ENCODE measurements at places on chromosomes 5 and 9. TPM values are rescaled to one million over a fixed set of nuclear protein-coding genes. Genes with fewer than 3 reads are reported as not detected.

Gene DIRAS2
- polyA plus RNA-seq = not detected

Gene THBS4
- 0.23 TPM for polyA plus RNA-seq

- DNase-seq = peak; percentile 30
Measured at GRCh38 chr5:73388306-73388684, 60.3 kb downstream of the FOXD1 start.

Gene CYSRT1
- polyA plus RNA-seq = 2.7 TPM

GRCh38 chr5:180323941-180324600 is 29.1 kb downstream of the GFPT2 start:
- peak; percentile 35 for DNase-seq

DNA sequence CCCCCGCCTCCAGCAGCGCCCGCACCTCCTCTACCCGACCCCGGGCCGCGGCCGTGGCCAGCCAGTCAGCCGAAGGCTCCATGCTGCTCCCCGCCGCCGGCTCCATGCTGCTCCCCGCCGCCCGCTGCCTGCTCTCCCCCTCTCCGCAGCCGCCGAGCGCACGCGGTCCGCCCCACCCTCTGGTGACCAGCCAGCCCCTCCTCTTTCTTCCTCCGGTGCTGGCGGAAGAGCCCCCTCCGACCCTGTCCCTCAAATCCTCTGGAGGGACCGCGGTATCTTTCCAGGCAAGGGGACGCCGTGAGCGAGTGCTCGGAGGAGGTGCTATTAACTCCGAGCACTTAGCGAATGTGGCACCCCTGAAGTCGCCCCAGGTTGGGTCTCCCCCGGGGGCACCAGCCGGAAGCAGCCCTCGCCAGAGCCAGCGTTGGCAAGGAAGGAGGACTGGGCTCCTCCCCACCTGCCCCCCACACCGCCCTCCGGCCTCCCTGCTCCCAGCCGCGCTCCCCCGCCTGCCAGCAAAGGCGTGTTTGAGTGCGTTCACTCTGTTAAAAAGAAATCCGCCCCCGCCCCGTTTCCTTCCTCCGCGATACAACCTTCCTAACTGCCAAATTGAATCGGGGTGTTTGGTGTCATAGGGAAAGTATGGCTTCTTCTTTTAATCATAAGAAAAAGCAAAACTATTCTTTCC is 19.3 kb downstream of the CDKN2A start:
- DNase-seq = no peak

DNA sequence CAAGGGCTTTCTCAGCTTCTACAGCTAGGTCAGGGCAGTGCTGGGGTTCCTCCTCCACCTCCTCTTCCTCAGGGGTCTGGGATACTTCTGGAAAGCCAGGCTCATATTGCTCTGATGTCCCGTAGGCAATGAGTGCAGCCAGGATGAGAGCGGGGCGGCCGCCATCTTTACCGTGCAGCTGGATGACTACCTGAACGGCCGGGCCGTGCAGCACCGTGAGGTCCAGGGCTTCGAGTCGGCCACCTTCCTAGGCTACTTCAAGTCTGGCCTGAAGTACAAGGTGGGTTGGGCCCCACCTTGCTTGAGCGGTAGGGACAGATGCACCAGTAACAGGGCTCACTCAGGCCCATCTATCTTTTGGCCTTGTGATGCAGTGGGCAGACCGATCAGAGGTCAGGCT is 34.8 kb downstream of the GSN start:
- no peak for DNase-seq

GRCh38 chr5:168889039-168889438 is 309.9 kb upstream of the PANK3 start:
- DNase-seq = no peak

- no peak for DNase-seq
Measured at GRCh38 chr9:90504486-90504885, 138.1 kb downstream of the DIRAS2 start.

Gene PCDHGA3
- polyA plus RNA-seq = 0.75 TPM

Gene BNIP1
- polyA plus RNA-seq = 14.0 TPM

DNA sequence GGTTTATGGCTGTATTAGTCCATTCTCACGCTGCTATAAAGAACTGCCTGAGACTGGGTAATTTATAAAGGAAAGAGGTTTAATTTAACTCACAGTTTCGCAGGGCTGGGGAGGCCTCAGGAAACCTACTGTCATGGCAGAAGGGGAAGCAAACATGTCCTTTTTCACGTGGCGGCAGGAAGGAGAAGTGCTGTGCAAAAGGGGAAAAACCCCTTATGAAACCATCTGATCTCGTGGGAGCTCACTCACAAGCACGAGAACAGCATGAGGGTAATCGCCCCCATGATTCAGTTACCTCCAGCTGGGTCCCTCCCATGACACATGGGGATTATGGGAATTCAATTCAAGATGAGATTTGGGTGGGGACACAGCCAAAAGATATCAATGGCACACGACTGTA is 13.9 kb downstream of the LRRC70 start:
- DNase-seq = no peak

Gene PAEP
- not detected for polyA plus RNA-seq

GRCh38 chr5:123350742-123351141 is 72.5 kb downstream of the CEP120 start:
- no peak for DNase-seq

DNA sequence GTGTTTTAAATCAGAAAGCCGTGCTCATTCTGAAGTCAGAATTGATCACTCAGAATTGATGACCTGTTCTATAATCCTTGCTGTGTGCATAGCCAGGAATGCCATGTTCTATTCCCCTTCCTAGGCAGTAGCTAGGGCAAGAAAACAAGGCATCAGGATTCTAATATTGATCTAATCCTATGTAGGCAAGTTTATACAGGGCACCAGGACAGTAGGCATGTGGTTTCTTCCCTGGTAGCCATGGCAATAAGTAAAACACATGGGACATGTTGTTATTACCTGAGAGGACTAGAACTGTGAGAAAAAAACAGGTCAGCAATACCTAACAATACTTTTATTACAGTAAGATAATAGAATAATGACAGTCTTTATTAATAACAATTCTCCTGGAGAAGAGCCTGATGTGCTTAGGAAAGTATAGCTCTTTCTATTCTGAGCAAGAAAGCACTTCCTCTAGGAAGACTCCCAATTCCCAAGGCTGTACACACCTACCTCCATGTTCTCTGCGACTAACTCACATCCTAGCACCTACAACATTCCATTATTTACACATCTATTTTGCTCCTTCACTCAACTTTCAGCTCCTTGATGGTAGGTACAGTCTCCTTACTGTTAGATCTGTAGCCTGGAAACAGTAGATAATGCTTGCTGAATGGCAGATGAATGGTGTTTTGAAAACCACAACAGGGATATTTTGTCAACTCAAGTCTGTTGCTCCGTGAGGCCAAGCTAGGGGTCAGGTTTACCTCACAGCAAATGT is 70.8 kb downstream of the STX17 start:
- DNase-seq = peak; percentile 22

GRCh38 chr5:54693936-54694657 is 176.5 kb downstream of the SNX18 start:
- no peak for DNase-seq

Gene ENTPD2
- 3.5 TPM for polyA plus RNA-seq

DNA sequence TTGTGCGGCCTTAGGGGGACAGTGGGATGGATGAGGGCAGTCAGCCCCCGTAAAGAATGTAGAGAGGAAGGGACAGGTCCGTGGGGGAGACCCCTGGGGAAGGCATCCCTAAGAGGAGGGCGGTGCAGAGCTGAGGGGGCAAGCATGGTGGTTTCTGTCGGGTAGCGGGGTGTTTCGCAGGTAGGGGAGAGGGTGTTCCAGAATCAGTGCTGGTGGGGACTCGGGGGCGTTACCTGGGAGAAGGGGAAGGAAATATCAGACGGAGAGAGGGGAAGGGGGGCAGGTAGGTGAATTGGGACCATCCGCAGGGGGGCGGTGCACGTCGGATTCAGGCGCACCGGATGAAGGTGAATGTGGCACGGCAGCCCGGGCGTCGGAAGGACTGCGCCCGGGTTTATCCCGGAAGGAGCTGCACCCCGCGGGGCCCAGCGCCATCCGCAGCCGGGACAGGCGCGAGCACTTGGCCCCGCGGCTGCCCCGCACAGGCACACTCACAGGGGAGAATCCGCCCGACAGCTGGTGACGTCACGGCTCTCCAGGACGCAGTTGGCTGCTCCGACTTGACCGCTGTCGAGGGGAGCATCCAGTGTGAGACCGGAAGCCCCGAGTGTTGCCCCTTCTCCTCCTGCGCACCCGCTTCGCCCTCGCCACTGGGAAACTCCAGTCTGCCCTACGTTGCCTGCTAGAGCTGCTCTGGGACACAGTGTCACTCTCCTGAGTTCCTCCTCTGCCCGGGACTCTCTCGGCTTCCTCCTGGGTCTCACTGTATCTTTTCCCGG is 1.3 kb downstream of the CD72 start:
- DNase-seq = peak; percentile 40

- peak; percentile 92 for DNase-seq
Measured at GRCh38 chr9:136624184-136624951, 38.3 kb upstream of the EGFL7 start.

Gene GDNF
- polyA plus RNA-seq = 0.79 TPM

DNA sequence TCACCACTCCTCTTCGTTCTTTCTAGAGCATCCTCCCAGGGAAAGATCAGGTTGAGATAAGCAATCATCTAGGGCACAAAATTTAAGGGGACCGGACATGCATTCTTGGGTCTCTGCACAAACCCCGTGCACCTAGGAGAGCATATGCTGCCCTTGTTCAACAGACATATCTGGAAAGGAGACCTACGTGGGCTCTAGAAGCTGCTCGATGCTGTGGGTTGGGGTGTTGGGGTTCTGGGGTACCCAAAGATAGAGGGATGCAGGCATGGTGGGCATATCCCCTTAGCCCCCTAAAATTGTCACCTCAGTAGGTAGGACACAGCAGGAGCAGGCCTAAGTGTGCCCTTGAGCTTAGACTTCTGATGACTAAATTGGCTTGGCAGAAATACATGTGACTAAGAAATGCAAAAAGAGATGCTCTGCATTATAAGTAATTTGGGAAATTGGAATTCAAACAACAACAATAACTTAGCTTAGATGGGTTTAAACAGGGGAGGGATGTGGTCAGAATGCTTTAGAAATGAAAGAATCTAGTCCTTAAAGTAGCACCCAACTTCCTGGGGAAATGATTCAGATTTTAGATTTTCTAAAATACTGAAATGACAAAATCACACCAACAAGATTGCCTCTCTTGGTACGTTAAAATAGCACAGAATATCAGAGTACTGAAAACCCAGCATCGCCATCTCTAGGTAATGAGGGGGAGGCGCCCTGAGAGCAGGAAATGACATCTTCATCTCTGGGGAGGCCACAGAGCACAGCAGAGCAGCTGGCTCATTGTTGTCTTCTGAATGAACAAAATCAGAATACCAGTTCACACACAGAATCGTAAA is 172.3 kb downstream of the GNA14 start:
- no peak for DNase-seq

GRCh38 chr5:138663009-138663408 is 87.8 kb upstream of the HSPA9 start:
- DNase-seq = peak; percentile 37

GRCh38 chr5:170638051-170638450 is 134.2 kb downstream of the KCNIP1 start:
- no peak for DNase-seq

DNA sequence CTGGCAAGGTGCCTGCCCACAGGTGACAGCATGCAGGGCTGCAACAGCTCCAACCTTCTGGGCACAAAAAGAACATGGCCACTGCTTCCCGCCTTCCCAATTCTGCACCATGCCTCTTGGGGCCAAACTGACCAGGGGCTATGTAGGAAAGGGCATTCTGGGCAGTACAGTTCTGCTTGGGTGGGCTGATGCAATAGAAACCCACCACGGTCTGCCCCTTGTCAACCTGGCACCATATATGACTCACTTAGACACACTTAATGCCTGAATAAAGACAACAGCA is 40.2 kb upstream of the FCN1 start:
- DNase-seq = no peak

Gene PELO
- polyA plus RNA-seq = 21.1 TPM

Gene IGFBPL1
- polyA plus RNA-seq = 0.11 TPM

DNA sequence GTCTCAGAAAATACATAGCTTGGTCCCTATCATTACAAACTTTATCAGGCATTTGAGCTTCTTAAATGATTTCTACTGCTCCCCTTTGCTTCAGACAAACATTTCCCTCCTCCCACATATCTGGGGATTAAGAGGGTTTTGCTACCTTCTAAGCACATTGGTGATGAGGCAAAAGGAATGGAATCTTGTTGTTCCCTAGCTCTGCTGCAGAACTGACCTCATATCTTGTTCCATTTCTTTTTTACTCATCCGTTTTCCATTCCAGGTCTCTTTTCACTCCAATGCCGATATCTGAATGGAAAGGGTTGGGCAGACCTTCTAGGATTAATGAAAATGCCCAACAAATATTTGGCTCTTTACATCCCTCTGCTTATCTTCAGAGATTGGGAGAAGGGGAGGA is 444.6 kb downstream of the ZNF608 start:
- DNase-seq = no peak

Gene IL4
- not detected for polyA plus RNA-seq

Gene NNT
- 21.0 TPM for polyA plus RNA-seq

Gene SHISAL2B
- not detected for polyA plus RNA-seq

DNA sequence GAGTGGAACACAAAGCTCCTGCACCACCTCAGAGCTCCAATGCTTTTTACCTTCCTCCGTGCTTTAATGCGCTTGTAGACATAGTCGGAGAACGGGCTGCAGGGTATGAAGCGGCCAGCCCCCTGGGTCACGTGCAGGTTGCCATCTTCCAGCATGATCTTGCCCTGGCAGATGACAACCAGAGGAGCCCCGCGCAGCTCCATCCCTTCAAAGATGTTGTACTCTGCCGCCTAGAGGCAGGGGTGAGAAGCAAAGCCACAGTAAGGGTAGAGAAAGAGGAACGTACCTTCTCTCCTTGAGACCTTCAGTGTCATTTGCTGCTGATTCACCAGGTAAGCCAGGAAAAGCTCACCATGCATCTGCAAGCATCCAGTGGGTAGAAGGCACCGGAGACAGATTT is 112.3 kb downstream of the DPYSL3 start:
- DNase-seq = no peak

DNA sequence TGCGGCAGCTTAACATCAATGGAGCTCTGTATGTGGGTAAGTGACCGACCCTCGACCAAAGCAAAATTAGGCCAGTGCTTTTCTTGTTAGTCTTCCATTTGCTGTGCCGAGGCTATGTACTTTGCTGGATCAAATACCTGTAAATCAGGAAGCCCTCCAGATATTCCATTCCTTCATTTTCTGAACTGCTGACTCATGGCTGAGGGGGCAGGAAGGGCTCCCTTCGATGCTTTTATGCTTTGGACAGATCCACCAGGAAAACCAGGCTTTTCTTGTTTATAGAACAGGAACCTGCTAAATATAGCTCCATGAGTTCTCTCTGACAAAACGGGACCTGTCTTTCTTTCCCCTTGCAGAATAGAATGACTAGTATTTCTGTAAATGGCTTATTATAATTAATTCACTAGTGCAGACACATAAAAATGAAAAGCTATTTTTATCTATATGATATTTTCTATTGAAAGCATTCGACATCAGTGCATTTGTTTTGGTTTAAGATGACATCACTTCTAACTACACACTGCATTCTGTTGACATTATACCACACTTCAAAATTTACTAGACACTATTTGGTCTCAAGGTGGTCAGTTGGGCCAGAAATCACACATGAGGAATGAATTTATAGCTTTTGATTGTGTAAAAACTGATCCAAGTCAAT is 93.3 kb downstream of the LIFR start:
- DNase-seq = no peak

- DNase-seq = no peak
Measured at GRCh38 chr9:113479174-113479621, 15.7 kb downstream of the RGS3 start.

- DNase-seq = no peak
Measured at GRCh38 chr5:166991601-166992000, 1299.8 kb upstream of the WWC1 start.

Data from mammary epithelial cell (primary cell).